ENCODE measurements at places on chromosomes 5 and 9. TPM values are rescaled to one million over a fixed set of nuclear protein-coding genes. Genes with fewer than 3 reads are reported as not detected.

DNA sequence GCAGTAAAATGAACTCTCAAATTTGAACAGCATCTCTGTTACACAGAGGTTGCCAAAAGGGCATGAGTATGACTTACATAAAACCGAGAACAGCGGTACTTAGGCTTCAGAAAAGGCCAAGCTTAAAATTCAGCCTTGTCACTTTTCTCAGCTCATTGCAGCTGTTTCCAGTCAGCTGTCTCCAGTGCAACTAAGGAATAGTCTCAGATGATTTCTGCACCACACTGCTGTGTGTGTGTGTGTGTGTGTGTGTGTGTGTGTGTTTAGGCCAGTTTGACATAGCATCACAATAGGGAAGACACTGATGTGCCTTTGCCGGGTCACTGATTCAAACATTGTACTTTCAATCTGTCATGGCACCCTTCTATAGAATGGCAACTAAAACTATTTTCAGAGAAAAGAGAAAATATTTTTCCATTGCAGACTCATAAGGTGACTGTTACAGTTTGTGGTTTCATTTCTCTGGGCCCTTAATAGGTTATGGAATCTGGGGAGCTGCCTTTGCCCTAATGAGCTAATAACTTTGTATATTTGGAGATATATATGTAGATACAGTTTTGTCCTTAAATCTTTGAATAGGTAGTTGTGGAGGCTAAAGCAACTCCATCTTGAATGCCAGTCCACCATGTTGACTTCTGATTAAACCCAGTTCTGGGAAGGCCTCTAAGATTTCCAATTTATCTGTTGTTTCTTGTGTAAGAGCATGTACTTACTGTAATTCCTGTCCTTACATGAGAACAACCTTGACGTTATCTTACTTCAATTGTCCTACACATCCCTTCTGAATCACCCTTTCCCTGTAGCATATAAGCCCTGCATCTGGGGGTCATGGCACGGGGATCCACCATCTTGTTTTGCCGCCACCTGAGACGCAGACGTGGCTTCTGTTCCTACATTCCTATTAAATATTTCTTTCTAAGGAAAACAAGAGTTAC lies 4.5 kb downstream of the LSM11 start:
- peak; percentile 37 for DNase-seq

- no peak for DNase-seq
These were observed 48.1 kb downstream of the SPATA31C2 start for GRCh38 chr9:88090151-88090581.

- no peak for DNase-seq
These were observed 303.8 kb upstream of the PRR16 start for GRCh38 chr5:120160124-120160895.

- DNase-seq, result no peak
These were observed 82.6 kb downstream of the ADRB2 start for GRCh38 chr5:148909040-148909439.

GRCh38 chr5:139413963-139414362 lies 10.1 kb upstream of the SPATA24 start:
- DNase-seq, result peak; percentile 62

- DNase-seq, result no peak
These were observed 27.5 kb upstream of the SLC2A8 start for GRCh38 chr9:127369428-127369827.

GRCh38 chr9:82209797-82210470 lies 221.4 kb downstream of the SPATA31D1 start:
- DNase-seq, result no peak

DNA sequence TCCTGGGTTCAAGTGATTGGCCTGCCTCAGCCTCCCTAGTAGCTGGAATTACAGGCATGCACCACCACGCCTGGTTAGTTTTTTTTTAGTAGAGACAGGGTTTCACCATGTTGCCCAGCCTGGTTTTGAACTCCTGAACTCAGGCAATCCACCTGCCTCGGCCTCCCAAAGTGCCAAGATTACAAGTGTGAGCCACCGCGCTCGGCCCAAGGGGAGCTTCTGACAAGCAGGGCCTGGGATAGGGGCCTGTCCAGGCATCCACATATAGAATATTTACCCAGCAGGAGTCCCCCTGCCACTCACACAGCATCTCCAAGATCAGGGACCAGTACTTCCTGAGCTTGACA lies 10.1 kb downstream of the IRF1 start:
- peak; percentile 25 for DNase-seq

DNA sequence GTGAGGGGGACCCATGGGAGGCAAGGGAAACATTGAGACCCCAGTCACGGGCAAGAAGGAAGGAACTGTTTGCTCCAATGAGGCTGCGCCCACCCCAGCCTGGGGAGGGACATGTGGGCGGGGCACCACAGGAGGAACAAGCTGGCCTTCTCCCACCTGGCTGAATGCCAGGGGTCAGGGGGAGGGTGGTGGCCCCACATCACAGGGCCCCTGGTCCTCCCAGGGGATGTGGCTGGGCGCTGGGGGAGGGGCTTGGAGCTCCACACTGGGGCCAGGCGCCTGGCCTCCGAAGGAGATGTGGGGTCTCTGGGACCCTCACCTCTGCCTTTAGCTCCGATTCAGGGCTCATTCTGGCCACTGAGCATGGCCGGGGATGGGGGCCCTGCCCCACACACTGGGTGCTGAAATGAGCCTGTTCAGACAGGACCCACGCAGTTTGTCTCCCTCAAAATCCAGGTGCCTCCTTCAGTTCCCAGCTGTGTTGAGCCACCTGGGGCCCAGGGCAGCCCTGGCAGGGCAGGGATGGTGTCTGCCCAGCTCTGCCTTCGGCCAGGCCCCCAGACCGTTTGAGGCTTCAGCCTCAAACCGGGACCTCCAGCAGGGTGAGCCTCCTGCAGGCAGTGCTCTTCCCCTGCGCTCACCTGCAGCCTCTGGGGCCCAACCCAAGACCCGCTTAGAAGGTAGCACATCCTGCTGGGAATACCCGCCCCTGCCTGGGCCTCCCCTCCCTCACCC lies 33.2 kb upstream of the NOTCH1 start:
- DNase-seq, result peak; percentile 46

DNA sequence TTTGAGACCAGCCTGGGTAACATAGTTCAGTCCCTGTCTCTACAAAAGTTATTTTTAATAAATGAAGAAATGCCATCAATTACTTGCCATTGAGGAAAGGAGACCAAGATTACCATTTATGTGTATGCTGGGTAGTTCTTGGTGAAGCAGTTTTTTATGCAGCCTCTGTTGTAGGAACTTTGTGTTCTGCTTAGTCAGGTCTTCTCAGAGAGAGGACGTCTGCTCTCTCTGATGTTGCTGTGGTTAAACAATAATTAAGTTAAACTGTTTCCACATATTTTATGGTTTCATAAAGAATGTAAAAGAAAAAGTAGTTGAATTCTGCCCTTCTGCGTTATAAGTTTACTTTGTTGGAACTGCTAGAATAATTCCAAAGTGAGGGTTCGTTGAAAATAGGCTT lies 210.5 kb downstream of the KDM4C start:
- no peak for DNase-seq

DNA sequence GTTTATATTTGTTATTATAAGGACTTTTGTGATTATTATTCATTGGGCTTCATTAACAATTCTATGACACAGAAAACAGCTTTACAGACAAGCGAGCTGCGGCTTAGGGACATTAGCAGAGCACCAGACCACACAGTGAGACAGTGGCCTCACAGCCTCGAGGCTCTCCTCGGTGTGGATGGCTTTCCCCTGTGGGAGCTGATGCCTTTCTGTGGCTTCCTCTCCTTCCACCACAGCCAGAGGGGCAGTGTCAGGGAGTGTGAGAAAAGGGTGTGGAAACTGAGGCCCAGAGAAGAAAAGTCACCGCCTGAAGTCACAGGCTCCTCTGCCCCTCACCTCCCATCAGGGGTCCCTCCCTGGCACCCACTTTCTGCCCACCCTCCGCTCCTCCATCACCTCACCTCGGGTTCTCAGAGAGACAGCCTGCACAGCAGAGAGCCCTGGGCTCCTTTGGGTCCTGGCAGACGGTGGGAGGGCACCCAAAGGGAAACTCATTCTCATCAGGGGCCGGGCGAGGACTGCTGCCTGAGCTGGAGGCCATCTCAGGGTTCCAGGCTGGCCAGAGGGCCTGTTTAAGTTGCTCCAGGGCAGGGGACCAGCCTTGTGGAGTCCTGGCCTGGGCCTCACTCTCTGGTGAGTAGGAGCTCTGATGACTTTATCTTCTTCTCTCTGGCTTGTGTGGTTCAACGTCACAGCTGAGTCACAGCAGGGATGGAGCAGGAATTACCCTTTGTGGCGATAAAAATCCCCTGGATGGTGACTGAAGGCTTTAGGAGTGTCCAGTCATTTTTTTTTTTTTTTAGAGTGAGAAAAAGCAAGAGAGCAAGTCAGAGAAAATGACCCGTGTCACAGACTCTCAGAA lies 830 bp downstream of the TRAF1 start:
- peak; percentile 95 for DNase-seq

GRCh38 chr5:110056580-110057114 lies 366.9 kb downstream of the MAN2A1 start:
- no peak for DNase-seq

- DNase-seq, result no peak
These were observed 43.9 kb downstream of the SH3TC2 start for GRCh38 chr5:149018909-149019443.

- no peak for DNase-seq
These were observed 403 bp downstream of the KIF2A start for GRCh38 chr5:62306323-62306895.

DNA sequence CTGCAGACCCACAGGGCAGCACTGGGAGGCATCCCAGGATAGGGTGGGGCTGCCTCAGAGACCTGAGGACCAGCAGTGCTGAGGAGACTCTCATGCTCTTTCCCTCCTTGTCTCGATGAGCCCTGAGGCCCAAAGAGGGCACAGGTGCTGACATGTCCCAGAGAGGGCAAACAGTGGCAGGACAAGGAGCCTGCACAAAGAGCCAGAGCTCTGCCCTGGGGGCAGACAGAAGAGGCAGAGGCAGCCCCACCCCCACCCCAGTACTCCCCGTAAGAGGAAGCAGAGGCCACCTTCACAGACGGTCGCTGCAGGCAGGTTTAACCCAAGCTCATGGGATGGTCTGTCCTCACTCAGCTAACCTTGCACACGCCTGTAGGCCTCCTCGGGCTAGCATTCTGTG lies 29.4 kb upstream of the TTLL11 start:
- DNase-seq, result no peak

DNA sequence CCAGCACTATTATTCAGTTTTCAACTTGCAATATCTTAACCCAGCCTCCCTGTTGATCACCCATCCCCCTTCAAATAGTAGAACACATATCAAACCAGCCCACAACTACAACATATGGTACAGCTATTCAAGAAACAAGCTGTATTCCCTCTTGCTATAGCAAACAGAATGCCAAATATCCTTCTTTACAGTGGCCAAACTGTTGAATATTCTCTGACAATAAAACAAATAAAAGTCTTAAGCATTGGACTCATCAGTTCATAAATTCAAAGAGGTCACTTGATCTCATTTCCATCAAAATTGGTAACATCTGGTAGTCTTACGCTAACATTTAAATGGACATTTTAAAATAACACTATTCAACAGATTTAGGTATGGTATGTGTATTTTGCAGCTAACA lies 350.8 kb downstream of the EFNA5 start:
- no peak for DNase-seq

- DNase-seq, result no peak
These were observed 143.6 kb upstream of the SLC28A3 start for GRCh38 chr9:84484172-84484571.

DNA sequence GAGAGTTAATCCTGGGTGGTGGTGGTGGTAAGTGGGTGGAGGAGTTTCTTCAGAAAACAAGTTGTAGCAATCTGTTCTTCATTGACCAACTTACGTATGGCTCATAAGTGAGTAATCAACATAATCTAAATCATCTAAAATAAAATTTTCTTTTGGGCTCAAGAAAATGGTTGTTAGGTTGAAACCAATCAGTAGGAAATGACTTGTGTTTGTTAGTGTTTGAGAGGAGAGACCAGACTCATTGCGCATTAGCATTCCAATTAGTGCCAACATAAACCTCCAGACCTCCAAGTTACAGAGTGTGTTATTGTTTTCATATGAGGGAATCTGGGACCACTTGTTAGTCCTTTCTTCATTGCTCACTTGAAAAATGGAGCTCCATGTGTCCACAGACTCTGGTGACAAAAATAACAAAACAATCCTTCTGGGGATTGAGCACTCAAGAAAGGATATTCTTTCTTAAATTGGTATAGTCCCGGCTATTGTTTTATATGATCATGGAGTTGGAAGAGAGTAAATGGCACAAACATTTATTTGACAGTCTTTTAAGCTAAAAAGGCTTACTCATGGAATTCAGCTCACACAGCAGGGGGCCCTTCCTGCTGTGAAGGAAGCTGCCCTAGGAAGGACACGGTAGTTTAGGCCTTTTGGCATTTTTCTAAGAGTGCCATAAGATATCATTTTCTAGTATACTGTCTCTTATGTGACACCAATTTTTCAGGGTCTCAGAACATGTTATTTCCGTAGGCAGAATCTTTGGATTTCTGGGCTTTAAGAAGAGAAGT lies 441.1 kb downstream of the EBF1 start:
- no peak for DNase-seq

GRCh38 chr9:101307051-101307450 lies 77.8 kb downstream of the BAAT start:
- no peak for DNase-seq

DNA sequence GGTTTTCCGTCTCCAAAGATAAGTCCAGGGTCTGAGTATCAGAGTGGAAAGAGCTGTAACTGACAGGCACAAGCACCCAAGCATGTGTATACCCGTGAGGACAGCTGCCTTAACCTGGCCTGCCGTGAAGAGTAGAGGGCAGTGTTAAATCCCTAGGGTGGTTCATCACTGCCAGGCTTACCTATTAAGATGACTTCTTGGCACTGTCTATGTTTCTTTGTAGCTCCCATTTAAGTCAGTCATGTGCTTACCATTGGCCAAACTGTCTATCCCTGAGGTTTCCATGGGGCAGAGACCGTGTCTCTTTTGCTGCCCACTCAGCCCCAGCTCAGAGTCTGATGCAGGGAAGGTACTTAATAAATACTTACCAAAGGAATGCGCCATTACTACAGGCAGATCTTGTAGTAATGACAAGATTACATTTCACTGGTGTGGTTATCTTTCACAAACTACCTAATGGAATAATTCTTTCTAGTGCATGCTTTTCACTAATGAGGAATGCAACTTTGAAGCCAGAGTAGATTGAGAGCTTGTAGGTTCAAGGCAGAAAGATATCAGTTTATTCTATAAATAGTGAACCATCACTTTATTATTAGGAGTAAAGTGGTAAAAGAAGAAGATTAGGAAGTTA lies 64.2 kb downstream of the SNX24 start:
- DNase-seq, result no peak

Gene MED7
- total RNA-seq, result 17.2 TPM

Gene GFI1B
- not detected for total RNA-seq

Gene GM2A
- total RNA-seq, result 29.1 TPM

Gene PCDHGC4
- not detected for total RNA-seq

Gene PAEP
- total RNA-seq, result not detected

Gene IGIP
- 2.3 TPM for total RNA-seq

Gene CCDC180
- total RNA-seq, result 2.3 TPM

Gene CENPP
- total RNA-seq, result 21.8 TPM

Data from activated CD4-positive, alpha-beta memory T cell treated with anti-CD3 and anti-CD28 coated beads for 36 hours (primary cell).